ENCODE measurements at places on chromosomes 13 and 19. TPM values are rescaled to one million over a fixed set of nuclear protein-coding genes. Genes with fewer than 3 reads are reported as not detected.
A peak's percentile ranks its signal among the peaks of the same experiment; 100 is the strongest.

ZNF473 gene
- 8.3 TPM for polyA plus RNA-seq

OR7G1 gene
- polyA plus RNA-seq = not detected

NCAN gene
- polyA plus RNA-seq = 0.10 TPM

DNA sequence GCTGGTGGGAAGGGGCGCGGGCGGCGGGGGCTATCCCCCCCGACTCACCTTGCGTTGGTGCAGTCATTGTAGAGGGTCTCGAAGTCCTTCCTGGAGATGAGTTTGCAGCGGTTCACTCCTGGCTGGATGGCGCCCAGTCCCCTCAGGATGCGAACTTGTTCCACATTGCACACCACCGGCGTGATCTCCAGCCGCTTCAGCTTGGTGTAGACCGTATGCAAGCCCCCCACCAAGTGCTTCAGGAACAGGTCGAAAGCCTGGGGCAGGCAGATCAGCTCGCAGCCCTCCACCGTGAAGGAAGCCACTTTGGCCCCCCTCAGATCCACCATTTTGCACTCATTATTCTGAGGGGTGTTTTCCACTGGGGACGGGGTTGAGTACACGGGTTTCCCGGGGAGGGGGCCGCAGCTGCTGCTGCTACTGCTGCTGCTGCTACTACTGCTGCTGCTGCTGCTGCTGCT is 1.1 kb downstream of the DACH1 start:
- peak; percentile 21 for DNase-seq

GRCh38 chr19:9935506-9936325 is 599 bp downstream of the OLFM2 start:
- DNase-seq = no peak

- DNase-seq = no peak
These were observed 27.6 kb upstream of the GTF2F2 start for GRCh38 chr13:45092663-45093062.

- no peak for DNase-seq
These were observed 9.0 kb upstream of the THSD1 start for GRCh38 chr13:52414963-52415362.

ZNF541 gene
- polyA plus RNA-seq = not detected

DNA sequence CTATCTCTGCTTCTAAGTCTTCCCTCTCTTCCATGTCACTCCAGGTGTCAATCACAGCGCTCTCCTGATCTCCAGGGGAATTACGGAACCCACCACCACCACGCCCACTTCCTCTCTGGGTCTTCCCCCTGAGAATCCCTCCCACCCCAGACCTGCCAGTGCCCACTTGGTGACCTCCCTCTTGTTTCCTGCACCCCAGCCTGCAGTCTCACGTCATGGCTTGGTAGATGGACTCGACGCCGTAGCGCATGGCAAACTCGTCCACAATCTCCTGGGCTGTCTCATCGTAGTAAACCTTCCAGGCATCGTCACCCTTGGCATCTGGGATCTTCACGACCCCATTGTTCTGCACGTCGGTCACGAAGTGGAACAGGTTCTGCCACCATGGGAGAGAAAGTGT is 47.0 kb downstream of the UNC13A start:
- no peak for DNase-seq

- DNase-seq = no peak
These were observed 2.8 kb downstream of the ZNF749 start for GRCh38 chr19:57437931-57438330.

- DNase-seq = no peak
These were observed 7.6 kb upstream of the NALCN start for GRCh38 chr13:101423872-101424271.

GRCh38 chr19:31185261-31185660 is 164.0 kb downstream of the TSHZ3 start:
- no peak for DNase-seq

ZNF600 gene
- polyA plus RNA-seq = 3.6 TPM

WIZ gene
- polyA plus RNA-seq = 26.1 TPM

FUZ gene
- polyA plus RNA-seq = not detected

- no peak for DNase-seq
These were observed 6.8 kb upstream of the ERCC5 start for GRCh38 chr13:102838982-102839381.

AP1M2 gene
- polyA plus RNA-seq = 1.2 TPM

GRCh38 chr13:66273011-66273410 is 957.1 kb downstream of the PCDH9 start:
- DNase-seq = no peak

GRCh38 chr19:41698746-41699230 is 9.6 kb upstream of the CEACAM5 start:
- no peak for DNase-seq

DNA sequence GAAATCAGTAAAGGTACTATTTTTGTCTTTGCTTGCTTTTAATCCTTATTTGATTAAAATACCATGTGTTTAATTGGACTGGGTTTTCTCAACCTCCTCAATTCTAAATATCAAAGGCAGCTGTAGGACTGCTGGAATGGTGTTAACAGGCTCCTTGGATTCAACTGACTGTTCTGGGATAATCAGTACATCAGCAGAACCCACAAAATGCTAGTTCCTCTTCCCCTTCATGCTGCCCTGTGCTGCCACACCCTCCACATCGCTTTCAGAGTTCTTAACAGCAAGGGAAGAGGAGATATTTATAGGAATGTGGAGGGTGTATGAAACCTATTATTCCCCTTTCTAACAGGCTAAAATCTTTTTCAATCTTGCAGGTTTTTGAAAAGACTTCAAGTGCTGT is 82.4 kb downstream of the KCTD12 start:
- DNase-seq = no peak

MYDGF gene
- not detected for polyA plus RNA-seq

- no peak for DNase-seq
These were observed 2.5 kb downstream of the IGSF23 start for GRCh38 chr19:44615863-44616247.

DNA sequence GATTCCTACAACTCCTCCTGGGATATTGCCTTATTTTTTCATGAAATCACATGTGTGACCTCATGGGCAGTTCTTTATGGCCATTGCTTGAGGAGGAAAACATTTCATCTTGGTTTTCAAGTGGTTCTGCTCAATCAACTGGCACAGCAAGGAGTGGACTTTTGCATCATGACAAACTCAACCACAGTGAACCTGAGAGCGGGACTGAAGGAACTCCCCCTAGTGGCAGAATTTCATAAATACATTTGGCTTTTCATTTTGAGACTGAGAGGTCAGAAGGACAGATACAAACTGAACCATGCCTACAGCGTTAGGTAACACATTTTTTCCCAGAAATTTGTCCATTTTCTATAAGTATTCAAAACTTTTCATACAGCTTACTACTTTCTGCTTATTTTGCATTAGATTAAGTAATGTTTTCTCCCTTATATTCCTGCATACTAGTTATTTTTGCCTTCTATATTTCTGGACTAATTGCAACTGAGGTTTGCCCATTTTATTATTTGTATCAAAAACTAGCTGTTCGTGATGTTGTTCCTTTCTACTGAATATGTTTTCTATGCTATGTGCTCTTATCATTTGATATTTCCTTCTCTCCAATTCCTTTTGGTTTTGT is 13.4 kb upstream of the SIGLEC12 start:
- peak; percentile 37 for DNase-seq

TOMM40 gene
- 49.4 TPM for polyA plus RNA-seq

GRCh38 chr13:23652909-23653726 is 82.9 kb downstream of the TNFRSF19 start:
- no peak for DNase-seq

DNA sequence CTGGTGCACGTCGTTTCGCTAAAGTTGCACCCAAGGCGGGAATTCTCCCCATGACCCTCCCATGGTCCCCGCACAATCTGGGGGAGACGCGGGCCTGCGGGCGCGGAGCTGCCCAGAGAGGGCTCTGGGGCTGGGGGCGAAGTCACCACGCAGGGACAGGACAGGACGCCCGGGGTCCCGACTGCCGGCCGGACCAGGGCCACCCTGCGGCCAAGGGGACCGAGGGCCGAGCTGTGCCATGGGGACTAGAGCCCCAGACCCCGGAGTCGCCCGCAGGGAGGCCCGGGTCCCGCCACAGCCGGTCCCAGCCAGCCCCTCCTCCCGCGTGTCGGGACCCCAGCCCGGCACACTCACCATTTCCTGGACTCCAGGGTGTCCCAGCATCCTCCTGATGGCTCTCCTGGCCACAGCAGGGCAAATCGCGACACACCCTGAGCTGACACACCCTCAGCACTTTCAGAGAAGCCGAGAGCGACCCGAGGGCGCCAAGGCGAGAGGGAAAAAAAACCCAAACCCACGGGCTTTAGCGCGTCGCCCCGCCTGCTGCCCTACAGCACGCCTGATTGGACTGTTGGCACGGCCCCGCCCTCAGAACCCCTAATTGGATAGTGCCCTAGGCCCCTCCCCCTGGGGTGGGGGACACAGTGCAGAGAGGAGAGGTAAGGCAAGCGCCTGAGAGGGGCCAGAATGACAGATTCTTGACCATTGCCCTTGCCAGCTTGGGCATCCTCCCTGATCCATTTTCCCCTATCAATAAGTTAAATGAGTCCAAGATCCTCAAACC is 28.6 kb downstream of the ZNF44 start:
- DNase-seq = no peak

GRCh38 chr13:82407321-82407720 is 1475.0 kb downstream of the SLITRK1 start:
- no peak for DNase-seq

GRCh38 chr13:112719556-112719955 is 29.7 kb downstream of the ATP11A start:
- no peak for DNase-seq

GRCh38 chr19:52991484-52991883 is 22.2 kb upstream of the ERVV-1 start:
- DNase-seq = no peak

CYP4F12 gene
- polyA plus RNA-seq = not detected

DNA sequence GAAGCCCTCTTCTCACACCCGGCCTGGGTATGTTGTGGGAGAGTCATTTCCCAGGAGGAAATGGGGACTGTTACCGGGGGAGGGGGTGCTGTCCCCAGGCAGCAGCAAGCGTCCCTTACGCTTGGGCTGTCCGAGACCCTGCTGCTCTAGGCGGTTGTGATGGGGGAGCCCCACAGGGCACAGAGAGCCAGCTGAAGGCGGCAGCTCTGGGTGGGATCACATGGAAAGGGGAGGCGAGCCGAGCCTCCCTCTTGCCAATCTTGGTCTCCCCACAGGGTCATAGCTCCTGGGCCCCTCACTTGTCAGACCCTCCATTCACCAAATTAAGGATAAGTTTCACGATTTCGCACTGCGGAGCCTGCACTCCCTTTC is 22.0 kb downstream of the EPN1 start:
- no peak for DNase-seq

DNA sequence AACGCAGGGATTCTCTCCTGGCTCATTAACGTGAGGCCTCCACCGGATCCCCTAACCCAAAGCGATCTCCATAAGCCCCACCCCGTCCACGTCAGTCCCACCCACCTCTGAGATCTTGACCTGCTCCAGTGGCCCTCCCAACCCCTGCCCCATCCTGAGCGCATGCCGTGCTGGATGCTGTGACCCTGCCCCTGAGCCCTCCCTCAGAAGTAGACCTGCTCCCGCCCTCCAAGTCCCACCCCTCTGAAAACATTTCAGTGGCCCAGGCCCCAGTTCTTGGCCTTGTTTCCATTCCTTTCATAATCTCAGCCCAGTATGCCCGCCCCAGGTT is 19.9 kb downstream of the LMTK3 start:
- DNase-seq = no peak

DNA sequence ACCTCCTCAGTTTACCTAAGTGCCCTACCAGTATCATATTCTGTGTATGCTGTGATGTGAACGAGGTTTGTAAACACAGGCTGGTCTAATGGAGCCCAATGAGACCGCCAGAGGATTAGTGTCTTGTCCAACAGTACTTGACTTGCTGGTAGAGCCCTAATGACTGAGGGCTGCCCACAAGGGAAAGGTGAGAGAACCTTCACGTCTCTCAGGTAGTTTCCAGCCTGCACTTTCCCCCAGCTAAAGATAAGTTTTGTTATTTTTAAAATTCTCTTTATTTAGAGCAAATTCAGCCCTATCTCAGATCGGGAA is 498 bp upstream of the RBM26 start:
- no peak for DNase-seq

ZNF274 gene
- polyA plus RNA-seq = 11.9 TPM

ING1 gene
- polyA plus RNA-seq = 10.3 TPM

DNA sequence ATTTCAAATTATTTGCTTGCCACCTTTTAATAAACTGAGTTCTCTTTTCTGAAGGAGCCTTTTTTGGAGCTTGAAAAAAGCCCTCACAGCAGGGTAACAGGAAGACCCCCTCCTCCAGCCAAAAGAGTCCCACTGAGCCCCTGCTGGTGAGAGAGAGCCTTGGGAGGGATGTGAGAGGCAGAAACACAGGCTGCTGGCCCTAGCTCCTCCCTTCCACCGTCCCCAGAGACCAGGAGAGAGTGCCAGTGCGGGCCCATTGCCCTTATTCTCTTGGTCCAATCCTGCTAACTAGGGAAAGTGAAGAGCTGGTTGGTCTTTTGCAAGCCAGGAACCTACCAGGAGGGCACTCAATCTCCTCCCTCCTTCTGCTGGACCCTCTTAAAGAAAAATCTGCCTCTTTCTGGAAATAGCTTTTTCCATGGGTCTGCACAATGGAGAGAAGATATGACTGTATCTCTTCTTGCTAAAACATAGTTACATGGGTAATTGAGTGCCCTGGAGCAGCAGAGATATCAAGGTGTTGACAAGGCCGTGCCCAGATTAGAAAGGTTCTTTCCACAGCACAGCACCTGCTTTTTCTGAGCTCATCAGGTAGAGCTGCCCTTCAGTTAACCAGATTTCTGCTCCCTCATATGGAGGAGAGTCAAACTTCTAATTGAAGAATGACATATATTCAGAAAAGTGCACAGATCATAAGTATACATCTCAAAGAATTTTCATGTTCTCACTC is 113.9 kb downstream of the LRCH1 start:
- DNase-seq = no peak

FCER2 gene
- polyA plus RNA-seq = 0.46 TPM

PPFIA3 gene
- polyA plus RNA-seq = 4.7 TPM

GRCh38 chr19:391207-391557 is 17.8 kb downstream of the C2CD4C start:
- DNase-seq = no peak

DNA sequence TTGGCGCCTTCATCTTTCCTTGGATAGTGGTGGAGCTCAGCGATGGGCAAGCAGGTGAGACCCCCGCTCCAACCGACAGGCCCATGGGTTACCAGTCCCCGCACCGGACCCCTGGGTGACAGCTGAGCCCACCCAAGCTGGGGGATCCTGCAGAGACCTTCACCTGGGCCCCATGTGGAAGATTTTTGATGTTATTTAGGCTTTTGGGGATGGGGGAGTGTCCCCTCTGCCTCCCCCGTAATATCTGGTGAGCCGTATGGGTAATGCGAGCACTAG is 4.9 kb upstream of the LILRA5 start:
- no peak for DNase-seq

ARHGAP45 gene
- polyA plus RNA-seq = 7.9 TPM

GRCh38 chr13:50599046-50599445 is 244.4 kb downstream of the DLEU7 start:
- no peak for DNase-seq

SYCN gene
- not detected for polyA plus RNA-seq

GRCh38 chr13:20799726-20800416 is 26.1 kb upstream of the EEF1AKMT1 start:
- DNase-seq = no peak

- DNase-seq = no peak
These were observed 34.9 kb downstream of the IRS2 start for GRCh38 chr13:109751477-109751876.

GRCh38 chr19:13781547-13781946 is 7.3 kb downstream of the C19orf53 start:
- DNase-seq = peak; percentile 89

GRCh38 chr19:2969104-2969504 is 8.3 kb upstream of the TLE6 start:
- DNase-seq = peak; percentile 83

Data from muscle of arm (tissue), 14 donors.